ENCODE measurements at places on chromosomes 7 and 10. TPM values are rescaled to one million over a fixed set of nuclear protein-coding genes. Genes with fewer than 3 reads are reported as not detected.

The ANXA7 gene
- total RNA-seq = 39.1 TPM

The C10orf53 gene
- not detected for total RNA-seq

The MACC1 gene
- total RNA-seq = 0.08 TPM

The ATXN7L1 gene
- 6.5 TPM for total RNA-seq

The GHRHR gene
- total RNA-seq = not detected

The TMEM196 gene
- total RNA-seq = not detected

The SPDYE11 gene
- not detected for total RNA-seq

The MMP21 gene
- not detected for total RNA-seq

The CHAT gene
- total RNA-seq = not detected

The TNKS2 gene
- total RNA-seq = 17.1 TPM

The DNAJC12 gene
- total RNA-seq = 9.7 TPM

Data from A375 (cell line).